Progenitor cell of endocrine pancreas (in vitro differentiated cells): ENCODE measurements at places on chromosomes 16 and 17. TPM values are rescaled to one million over a fixed set of nuclear protein-coding genes. Genes with fewer than 3 reads are reported as not detected.

DNA sequence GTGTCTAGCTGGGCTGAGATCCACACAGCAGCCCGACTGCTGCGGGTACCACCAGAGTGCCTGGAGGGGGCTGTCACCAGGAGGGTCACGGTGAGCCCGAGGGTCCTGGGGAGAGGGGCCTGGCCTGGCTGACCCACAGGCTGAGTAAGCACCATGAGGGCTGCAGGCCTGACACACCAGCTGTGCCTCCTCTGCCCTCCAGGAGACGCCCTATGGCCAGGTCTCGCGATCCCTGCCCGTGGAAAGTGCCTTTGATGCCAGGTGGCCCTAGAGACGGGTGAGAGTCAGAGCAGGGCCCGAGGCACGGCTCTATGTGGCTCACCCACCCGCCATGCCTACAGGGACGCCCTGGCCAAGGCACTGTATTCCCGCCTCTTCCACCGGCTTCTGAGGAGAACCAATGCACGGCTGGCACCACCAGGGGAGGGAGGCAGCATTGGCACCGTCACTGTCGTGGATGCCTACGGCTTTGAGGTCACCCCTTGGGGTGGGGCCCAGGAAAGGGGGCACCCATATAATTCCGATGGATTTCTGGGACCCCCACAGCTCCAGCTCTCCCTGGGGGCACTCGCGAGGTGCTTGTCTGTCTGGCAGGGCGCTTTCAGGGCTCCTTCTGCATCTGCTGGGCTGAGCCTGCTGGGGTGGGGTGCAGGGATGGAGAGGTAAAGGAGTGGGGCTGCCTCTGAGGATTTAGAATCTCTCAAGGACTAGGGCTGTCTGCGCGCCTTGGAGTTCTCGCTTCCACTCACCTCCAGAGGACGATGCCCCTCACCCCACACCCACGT, 7.1 kb downstream of the MYO15B start:
- no peak for DNase-seq

DNA sequence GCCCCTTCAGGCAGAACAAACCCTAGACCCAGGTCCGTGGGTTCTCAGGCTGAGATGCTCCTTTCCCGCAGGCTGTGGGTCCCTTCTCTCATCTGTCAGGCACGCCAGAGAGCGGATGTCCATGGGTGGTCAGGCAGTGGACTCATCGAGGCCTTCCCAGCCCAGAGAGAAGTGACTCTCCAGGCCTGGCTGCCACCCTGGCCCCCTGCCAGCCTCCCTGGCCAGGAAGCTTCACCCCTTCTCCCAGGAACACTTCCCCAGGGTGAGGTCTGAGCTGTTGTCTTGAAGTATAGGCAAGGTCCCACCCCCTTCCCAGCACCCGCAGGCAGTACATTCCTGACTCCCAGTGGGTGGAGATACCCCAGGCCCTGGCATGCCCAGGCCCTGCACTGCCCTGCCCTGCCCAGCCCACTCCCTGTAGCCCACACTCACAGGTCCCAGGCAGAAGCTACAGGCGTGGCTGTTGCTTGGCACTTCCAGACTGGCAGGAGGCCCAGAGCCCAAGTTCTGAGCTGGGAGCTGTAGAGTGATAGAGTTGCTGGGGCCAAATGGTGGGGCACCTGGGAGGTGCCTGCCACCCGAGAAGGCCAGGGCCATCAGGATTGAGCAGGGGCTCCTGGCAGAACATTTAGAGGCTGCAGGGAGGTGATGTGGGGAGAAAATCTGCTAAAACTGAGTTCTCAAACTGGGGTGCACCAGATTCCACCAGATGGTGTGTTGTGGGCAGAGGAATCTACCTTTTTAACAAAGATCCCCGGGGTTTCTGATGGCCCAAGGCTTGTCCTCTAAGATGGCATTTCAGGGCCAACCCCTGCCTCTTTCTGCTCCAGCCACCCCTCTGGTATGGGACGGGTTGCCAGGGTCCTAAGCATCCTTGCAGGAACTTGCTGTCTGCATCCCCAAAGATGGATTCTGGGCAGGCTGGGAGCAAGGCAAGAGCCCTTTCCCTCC, 6.7 kb downstream of the ITGA3 start:
- no peak for DNase-seq

The SERPINF2 gene
- total RNA-seq: 68.6 and 74.5 TPM in 2 replicates

The FZD2 gene
- total RNA-seq: 73.6 and 89.7 TPM in 2 replicates

DNA sequence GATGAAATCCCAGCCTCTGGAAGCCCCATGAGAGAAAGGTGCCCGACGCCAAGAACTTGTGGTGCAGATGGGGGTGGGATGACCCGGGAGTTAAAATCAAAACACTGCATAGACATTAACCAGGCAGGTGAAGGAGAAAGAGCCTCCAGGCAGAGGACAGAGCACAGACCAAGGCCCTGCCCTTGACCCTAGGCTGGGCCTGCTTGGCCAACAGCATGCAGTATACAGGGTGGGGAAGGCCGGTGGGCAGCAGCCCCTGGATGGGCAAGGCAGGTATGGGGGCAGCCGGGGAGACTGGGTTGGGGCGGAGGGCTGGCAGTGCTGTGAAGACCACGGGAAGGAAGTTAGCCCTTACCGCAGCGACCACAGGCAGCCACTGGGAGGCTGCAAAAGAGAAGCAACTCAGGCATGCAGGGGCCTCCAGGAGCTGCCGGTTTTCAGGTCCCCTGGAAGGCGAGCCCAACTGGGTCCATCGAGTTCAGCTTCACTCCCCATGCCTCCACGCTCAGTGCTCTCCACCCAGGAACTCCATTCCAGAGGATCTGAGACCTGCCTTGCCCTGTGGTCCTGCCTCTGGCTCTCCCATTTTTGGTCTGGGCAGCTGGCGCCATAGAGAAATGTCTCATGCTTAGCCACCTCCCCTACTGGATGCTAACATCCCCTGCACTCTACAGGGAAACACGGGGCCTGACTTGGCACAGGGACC, 81.2 kb downstream of the C16orf95 start:
- no peak for DNase-seq

GRCh38 chr17:80465327-80465974, 11.0 kb downstream of the NPTX1 start:
- DNase-seq: no peak

The CDK5R1 gene
- 6.1 and 6.2 TPM in 2 replicates for total RNA-seq

The SGCA gene
- total RNA-seq: not detected in 2 replicates

The PPP1R27 gene
- not detected in 2 replicates for total RNA-seq

DNA sequence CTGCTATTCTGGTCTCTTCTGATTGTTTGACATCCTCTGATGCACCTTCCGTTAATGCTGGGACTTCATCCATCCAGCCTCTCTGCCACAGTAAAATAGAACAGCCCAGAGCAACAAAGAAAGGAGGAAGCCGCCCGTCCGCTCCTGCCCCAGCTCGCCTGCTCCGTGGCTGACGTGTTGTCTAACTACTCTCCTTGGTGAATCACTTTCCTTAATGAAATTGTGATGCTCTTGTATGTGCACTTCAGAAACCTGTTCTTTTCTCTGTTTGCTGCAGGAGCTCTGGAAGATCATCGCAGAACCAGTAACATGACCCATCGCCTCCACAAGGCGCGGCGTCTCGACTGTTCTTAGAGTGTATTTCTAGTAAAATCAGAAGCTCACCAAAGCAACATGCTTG, 24.3 kb downstream of the METTL22 start:
- no peak for DNase-seq

DNA sequence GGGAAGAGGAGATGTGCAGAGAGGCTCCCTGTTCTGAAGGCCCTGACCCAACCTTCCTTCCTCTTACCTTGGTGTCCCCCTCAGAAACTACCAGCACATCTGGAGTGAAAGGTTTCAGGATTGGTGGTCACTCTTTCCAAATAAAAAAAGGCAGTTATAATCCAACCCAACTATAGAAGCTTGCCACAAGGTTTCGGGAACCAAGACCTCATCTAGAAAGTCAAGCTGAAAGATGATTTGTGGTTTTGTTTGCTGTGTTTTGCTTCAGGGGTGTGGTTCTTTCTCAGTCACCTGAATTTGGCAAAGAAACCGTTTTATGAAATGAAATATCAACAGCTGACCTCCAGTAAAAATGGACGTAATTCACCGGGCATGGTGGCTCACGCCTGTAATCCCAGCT, 19.3 kb downstream of the SHMT1 start:
- no peak for DNase-seq

The TPPP3 gene
- total RNA-seq: 17.5 and 26.8 TPM in 2 replicates

DNA sequence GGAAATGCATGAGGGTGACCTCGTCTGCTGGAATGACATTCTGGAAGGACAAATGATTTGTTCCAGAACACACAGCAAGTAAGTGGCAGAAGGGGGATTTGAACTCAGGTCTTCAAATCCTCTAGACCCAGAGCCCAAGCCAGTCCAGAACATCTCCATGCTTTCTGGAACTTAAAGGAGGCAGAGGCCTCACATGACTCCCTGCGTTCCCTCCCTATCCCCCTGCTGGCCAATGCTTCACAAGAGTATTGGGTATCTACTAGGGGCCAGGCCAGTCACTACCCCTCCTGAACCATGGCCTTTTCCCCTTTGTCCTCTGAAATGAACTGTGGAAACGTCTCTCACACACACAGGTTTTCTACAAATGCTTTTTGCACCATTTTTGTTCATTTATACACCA, 7.6 kb upstream of the BEAN1 start:
- no peak for DNase-seq

DNA sequence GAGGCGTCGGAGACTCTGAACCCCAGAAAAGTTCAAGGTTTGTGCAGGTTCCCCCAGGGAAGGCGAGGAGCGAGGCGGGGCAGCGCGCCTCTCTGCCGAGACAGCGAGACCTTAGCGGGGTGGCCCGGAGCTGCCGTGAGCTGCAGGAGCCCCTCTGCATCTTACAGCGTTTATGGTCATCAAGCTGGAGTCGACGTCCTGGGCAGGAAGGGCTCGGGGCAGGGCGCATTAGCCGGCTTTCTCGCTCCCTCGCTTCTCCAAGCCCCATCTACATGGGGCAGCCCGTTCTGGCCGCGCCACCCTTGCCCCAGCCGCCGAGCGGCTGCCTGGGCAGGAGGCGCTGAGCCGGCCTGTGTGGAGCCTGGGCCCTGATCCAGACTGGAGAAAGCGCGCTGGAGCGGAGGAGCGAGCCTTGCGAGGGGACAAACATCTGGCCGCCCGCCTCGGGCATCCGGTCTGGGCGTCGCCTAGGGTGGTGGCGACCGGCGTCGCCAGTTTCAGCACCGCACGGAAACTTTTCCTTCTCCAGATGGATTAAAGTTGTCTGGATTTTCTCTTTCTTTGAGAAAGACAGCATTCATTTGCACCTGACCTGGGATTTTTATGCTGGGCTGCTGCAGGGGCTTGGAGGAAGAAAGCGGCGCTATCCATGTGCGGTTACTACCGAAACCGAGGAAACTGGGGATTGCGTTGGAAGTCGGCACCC, 750 bp downstream of the TMEM132E start:
- no peak for DNase-seq

- DNase-seq: no peak
These were observed 39.2 kb upstream of the GSE1 start for GRCh38 chr16:85573696-85574641.

GRCh38 chr16:57883480-57883879, 81.2 kb upstream of the KIFC3 start:
- no peak for DNase-seq

GRCh38 chr17:72588961-72589360, 468.1 kb downstream of the SOX9 start:
- no peak for DNase-seq

- DNase-seq: no peak
These were observed 11.3 kb downstream of the CDK3 start for GRCh38 chr17:76011951-76012350.

DNA sequence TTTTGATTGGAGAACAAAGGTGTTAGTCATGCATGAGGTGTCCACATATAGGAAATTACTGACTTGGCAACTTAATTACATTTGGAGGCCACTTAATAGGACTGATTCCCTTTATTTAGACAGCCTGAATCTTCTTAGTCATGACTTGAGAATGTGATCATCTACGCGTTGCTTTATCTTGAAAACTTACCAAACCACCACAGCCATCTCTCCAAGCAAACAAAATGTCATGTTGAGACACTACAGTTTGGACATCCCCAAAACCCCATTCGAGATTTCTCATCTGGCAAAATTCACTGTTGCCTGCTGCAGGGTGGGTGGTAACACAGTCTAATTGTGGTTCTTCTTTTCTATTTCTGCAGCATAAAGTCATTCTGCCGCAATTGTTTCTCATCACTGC, 176.5 kb upstream of the CDH5 start:
- no peak for DNase-seq

- no peak for DNase-seq
These were observed 5.4 kb upstream of the AANAT start for GRCh38 chr17:76461765-76462555.

DNA sequence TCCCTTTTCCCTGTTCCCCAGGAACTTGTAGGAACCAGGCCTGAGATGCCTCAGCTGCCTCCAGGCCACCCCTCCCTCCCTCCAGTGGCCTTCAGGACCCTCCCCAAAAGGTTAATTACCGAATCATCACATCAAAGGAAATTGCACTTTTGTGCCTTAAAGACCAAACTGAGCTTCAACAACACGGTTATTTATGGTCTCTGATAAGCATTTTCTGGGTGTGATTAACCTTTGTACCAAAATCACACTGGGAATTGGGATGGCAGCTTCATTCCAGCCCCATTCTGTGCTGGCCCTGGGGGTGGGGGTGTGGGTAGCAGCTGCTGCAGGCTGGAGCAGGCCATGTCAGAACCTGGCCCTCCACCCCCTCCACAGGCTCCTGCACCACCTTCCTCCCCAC, 16.7 kb downstream of the CRHR1 start:
- no peak for DNase-seq

GRCh38 chr17:58985971-58986370, 120.7 kb downstream of the TRIM37 start:
- no peak for DNase-seq

GRCh38 chr16:79466111-79466510, 134.4 kb downstream of the MAF start:
- DNase-seq: no peak

The NPW gene
- total RNA-seq: 5.0 and 5.3 TPM in 2 replicates

- DNase-seq: no peak
These were observed 11.6 kb upstream of the ROGDI start for GRCh38 chr16:4814046-4814445.

GRCh38 chr17:16489431-16489830, 2.6 kb downstream of the LRRC75A start:
- DNase-seq: no peak

DNA sequence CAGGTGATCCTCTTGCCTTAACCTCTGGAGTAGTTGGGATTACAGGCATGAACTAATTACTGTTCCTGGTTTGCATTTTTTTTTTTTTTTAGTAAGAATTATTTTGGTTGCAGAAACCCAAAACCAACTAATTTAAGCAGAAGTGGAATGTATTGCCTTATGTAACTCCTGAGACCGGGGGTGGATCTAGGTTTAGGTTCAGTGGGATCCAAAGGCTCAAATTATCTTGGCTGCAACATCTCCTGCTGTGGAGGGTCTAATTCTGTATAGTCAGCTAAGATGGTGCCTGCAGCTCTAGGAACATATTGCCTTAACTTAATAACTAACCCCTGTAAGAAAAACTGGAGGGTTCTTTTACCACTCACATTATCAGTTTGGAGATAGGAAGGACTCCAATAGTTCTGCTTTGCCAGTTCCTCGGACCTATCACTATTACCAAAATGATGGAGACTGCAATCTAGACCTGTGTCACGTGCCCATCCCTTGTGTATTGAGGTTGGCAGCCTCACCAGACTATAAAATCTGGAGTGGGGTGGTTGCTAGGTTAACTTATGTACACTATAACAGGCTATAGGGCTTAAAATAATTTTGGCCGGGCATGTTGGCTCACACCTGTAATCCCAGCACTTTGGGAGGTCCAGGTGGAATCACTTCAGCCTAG, 8.5 kb downstream of the SNTB2 start:
- no peak for DNase-seq

The PYDC1 gene
- not detected in 2 replicates for total RNA-seq

The C1QTNF8 gene
- total RNA-seq: not detected in 2 replicates
